ENCODE measurements at places on chromosomes 4 and X. TPM values are rescaled to one million over a fixed set of nuclear protein-coding genes. Genes with fewer than 3 reads are reported as not detected.

P2RY4 gene
- total RNA-seq, result not detected

APLN gene
- 1.3 TPM for total RNA-seq

DNA sequence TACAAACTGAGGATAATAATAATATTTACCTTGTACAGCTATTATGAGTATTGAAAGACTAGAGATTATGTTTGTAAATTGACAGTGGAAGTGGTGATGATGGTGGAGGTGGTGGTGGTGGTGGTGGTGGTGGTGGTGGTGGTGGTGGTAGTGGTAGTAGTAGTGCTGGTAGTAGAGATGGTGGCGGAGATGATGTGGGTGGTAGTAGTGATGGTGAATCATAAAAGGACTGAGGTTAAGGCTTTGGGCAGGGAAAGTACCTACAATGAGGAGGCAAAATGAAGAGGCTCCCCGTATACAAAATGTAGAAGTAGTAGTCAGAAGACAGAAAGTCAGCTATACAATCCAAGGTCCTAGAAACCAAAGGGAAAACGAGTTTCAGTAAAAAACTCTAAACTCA is 214.1 kb downstream of the BCOR start:
- H3K27ac ChIP-seq, result no peak overlapping the region
- DNase-seq, result no peak
- H3K4me1 ChIP-seq, result no peaks in the 10 kb centered on the region
- no peak overlapping the region for H3K4me3 ChIP-seq
- no peaks in the 10 kb centered on the region for H3K27me3 ChIP-seq
- H3K36me3 ChIP-seq, result peaks cover 3% of the 10 kb centered on the region

RADX gene
- 0.31 TPM for total RNA-seq

FRMPD4 gene
- 0.22 TPM for total RNA-seq

DNA sequence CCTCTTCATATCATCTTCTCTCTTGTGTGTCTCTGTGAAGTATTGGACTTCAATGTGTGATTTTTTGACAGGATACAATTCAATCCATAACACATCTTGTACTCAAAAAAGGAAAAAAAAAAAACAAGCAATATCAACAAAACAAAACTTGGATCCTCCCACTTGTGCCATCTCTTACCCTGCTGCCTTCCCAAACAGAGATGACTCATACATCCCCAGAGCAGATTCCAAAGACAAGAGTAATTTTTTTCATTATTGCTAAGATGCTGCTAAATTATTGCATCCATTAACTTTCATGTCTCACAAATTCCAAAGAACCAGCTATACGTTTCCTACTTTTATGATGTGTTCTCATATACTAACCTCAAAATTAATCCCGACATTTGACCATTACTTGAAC is 479.2 kb downstream of the GBA3 start:
- no peaks in the 10 kb centered on the region for H3K27me3 ChIP-seq
- H3K27ac ChIP-seq, result no peak overlapping the region
- no peak overlapping the region for H3K4me3 ChIP-seq
- peaks cover 6% of the 10 kb centered on the region for H3K4me1 ChIP-seq
- no peaks in the 10 kb centered on the region for H3K36me3 ChIP-seq

PCDH18 gene
- total RNA-seq, result 33.3 TPM

CENPE gene
- 8.2 TPM for total RNA-seq

PARM1 gene
- 1.0 TPM for total RNA-seq

GRCh38 chrX:128883650-128884049 is 639.6 kb downstream of the SMARCA1 start:
- no peak overlapping the region for H3K27ac ChIP-seq
- no peaks in the 10 kb centered on the region for H3K4me1 ChIP-seq
- H3K27me3 ChIP-seq, result no peaks in the 10 kb centered on the region
- no peak overlapping the region for H3K4me3 ChIP-seq
- no peak for DNase-seq

CCNG2 gene
- 52.5 TPM for total RNA-seq

DNA sequence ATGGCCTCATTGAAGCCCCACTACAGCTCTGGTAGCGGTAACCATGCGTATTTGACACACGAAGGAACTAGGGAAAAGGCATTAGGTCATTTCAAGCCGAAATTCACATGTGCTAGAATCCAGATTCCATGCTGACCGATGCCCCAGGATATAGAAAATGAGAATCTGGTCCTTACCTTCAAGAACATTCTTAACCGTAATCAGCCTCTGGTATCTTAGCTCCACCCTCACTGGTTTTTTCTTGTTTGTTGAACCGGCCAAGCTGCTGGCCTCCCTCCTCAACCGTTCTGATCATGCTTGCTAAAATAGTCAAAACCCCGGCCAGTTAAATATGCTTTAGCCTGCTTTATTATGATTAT is 876 bp downstream of the HPRT1 start:
- no peaks in the 10 kb centered on the region for H3K27me3 ChIP-seq
- peaks cover 9% of the 10 kb centered on the region for H3K4me1 ChIP-seq
- peak overlapping the region; percentile 80 for H3K4me3 ChIP-seq
- no peaks in the 10 kb centered on the region for H3K36me3 ChIP-seq

DNA sequence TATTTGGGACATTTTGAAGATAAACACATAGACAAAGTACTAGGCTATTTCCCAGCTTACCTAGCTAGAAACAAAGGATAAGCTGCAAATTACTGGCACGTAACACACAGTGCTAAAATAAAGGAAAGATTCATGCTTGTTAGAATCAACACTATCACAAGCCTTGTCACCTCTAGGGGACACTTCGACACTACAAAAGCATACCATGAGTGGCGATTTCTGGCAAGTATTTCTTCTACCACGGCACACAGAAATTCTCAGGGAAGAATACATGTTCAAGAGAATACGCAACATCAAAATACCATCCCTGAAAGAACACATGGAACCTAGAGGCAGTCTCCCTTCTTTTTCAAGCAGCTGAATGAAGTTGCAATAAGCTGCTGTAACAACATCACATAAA is 5.1 kb downstream of the MECP2 start:
- H3K4me1 ChIP-seq, result peaks cover 38% of the 10 kb centered on the region
- no peaks in the 10 kb centered on the region for H3K27me3 ChIP-seq
- H3K4me3 ChIP-seq, result no peak overlapping the region
- H3K36me3 ChIP-seq, result peaks cover 3% of the 10 kb centered on the region

CC2D2A gene
- total RNA-seq, result 31.5 TPM

GRCh38 chr4:76061421-76061820 is 13.1 kb upstream of the ART3 start:
- no peaks in the 10 kb centered on the region for H3K4me1 ChIP-seq
- H3K27me3 ChIP-seq, result peaks cover 31% of the 10 kb centered on the region
- no peak overlapping the region for H3K4me3 ChIP-seq
- no peak overlapping the region for H3K27ac ChIP-seq
- DNase-seq, result no peak
- H3K36me3 ChIP-seq, result no peaks in the 10 kb centered on the region

GRCh38 chr4:85632981-85633380 is 158.0 kb downstream of the ARHGAP24 start:
- no peaks in the 10 kb centered on the region for H3K36me3 ChIP-seq
- no peaks in the 10 kb centered on the region for H3K4me1 ChIP-seq
- no peak overlapping the region for H3K4me3 ChIP-seq

- H3K36me3 ChIP-seq, result no peaks in the 10 kb centered on the region
- H3K4me3 ChIP-seq, result peak overlapping the region; percentile 60
- no peak overlapping the region for H3K27ac ChIP-seq
- H3K27me3 ChIP-seq, result peaks cover 11% of the 10 kb centered on the region
- peaks cover 24% of the 10 kb centered on the region for H3K4me1 ChIP-seq
- no peak for DNase-seq
Observed at GRCh38 chr4:104424475-104424941, 70.2 kb downstream of the CXXC4 start.

- peak overlapping the region; percentile 16 for H3K4me3 ChIP-seq
- no peaks in the 10 kb centered on the region for H3K27me3 ChIP-seq
- peak overlapping the region; percentile 87 for H3K27ac ChIP-seq
- H3K4me1 ChIP-seq, result peaks cover 73% of the 10 kb centered on the region
Observed at GRCh38 chrX:153488231-153488914, 6.4 kb upstream of the BGN start.

DNA sequence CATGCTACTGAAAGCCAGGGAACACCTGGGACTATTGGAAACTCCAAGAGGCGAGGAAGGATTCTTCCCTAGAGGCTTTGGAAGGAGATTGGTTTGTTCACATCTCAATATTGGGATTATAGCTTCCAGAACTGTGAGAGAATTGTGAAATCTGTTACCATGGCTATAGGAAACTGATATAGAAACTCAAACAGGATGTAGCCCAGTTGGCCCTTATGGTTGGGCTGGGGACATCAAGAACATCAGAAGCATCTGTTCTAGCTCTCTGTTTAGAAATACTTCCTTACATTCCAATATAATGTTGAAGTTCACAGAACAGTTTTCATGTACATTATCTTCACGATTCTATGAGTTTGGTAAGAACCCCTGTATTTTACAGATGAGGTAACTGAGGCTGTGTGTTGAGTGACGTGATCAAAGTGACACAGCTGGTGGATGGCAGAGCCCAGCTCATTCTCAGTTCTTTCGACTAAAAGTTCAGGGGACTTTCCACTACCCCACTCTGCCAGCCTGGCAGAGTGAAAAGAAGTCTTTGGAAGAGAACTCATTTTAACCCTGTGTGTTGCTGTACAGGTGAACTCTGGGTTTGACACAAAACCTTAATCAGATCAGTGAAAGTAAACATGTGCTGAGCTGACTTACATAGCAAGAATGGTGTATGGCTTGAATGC is 183.0 kb downstream of the GBA3 start:
- no peaks in the 10 kb centered on the region for H3K36me3 ChIP-seq
- DNase-seq, result no peak
- H3K27me3 ChIP-seq, result no peaks in the 10 kb centered on the region
- no peak overlapping the region for H3K4me3 ChIP-seq
- no peak overlapping the region for H3K27ac ChIP-seq

DNA sequence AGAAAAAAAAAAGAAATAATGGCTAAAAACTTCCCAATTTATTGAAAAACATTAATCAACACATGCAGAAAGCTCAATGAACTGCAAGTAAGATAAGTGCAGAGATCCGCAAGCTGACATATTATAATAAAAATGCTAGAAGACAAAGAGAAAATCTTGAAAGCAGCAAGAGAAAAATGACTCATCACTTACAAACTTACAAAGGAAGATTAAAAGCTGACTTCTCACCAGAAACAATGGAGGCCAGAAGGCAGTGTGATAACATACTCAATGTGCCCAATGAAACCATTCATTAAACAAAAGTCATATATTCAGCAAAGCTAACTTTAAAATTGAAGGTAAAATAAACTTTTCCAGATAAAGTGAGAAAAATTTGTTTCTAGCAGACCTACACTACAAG is 7.3 kb upstream of the BRWD3 start:
- no peak overlapping the region for H3K27ac ChIP-seq
- DNase-seq, result no peak
- no peaks in the 10 kb centered on the region for H3K4me1 ChIP-seq
- no peak overlapping the region for H3K4me3 ChIP-seq
- no peaks in the 10 kb centered on the region for H3K27me3 ChIP-seq
- H3K36me3 ChIP-seq, result no peaks in the 10 kb centered on the region

DNA sequence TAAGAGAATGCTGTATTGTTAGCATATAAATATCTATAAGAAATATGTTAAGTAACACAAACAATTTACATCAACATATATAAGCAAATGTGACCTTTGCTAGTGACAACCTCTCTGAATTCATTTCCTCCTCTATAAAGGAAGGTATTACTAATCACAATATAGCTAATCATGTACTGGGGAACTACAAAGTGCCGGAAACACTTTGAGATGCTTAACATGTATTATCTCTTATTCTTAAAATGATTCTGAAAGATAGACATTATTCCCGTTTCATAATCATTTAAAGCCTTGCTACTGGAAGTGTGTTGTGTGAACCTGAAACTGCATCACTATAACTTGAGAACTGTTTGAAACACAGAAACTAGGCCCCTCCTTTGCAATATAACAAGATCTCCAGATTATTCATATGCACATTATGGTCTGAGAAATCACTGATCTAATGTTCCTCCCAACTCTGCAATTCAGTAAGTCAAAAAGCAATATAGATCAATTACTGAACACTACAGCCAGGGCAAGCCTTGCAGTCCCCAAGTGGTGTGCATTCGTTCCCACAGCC is 54.0 kb downstream of the KLHL8 start:
- no peak overlapping the region for H3K27ac ChIP-seq
- no peaks in the 10 kb centered on the region for H3K4me1 ChIP-seq
- H3K4me3 ChIP-seq, result no peak overlapping the region
- H3K27me3 ChIP-seq, result no peaks in the 10 kb centered on the region
- DNase-seq, result no peak

DNA sequence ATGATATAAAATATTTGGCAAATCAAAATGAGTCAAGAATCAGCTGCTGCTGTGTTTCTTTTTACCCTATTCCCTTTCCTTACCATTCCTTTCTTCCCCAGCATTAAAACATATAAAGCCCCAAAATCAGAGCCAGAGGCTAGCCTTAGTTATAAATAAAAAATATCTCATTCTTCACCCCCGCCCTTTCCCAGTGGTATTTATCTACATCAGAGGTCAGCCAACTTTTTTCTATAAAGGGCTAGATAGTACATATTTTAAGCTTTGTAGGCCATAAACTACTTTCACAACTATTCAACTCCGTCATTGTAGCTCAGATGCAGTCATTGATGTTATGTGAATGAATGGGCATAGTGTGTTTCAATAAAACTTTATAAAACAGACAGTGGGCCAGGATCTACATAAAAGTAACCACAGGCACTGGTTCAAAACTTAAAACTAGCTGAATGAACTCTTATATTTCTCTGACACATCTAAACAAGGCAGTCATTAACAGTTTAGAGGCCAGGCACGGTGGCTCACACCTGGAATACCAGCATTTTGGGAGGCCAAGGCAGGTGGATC is 30.5 kb upstream of the TCEANC start:
- H3K27ac ChIP-seq, result no peak overlapping the region
- no peak for DNase-seq
- peaks cover 4% of the 10 kb centered on the region for H3K4me1 ChIP-seq
- no peaks in the 10 kb centered on the region for H3K36me3 ChIP-seq

DNA sequence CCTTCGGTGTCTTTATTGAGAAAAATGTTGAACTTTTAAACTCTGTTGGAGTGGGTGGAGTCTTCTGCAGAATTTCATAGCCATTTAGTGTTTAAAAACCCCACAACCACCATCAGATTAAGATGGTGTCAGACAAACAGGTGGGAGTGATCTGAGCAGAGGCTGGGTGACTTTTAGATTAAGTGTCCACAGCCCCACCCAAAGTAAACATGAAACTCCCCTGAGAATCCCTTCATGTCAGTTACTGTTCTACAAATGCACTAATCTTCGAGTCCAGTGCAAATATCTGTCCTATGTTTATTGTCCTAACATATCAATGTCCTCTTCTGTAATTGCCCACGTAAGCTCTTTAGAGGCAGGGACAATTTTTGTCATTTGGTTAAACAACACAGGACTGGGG is 175.6 kb upstream of the RBPJ start:
- peaks cover 38% of the 10 kb centered on the region for H3K4me1 ChIP-seq
- H3K36me3 ChIP-seq, result peaks cover 2% of the 10 kb centered on the region
- no peak overlapping the region for H3K4me3 ChIP-seq
- H3K27me3 ChIP-seq, result peaks cover 5% of the 10 kb centered on the region
- no peak for DNase-seq
- H3K27ac ChIP-seq, result no peak overlapping the region

IGBP1 gene
- 32.9 TPM for total RNA-seq

DNA sequence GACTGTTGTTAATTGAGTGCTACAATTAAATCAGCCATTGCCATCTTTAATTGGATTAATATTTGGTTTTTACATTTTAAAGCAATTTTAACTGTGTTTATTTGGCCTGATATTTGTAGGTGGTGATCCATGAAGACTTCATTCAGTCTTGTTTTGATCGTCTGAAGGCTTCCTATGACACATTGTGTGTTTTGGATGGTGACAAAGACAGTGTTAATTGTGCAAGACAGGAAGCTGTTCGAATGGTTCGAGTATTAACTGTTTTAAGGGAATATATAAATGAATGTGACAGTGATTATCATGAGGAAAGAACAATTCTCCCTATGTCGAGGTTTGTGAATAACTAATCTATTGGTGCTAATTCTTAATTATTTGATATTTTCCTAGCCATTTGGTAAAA is 82.6 kb downstream of the USP9X start:
- DNase-seq, result no peak
- peaks cover 9% of the 10 kb centered on the region for H3K36me3 ChIP-seq
- no peak overlapping the region for H3K27ac ChIP-seq
- no peaks in the 10 kb centered on the region for H3K27me3 ChIP-seq

Measured in chondrocyte (in vitro differentiated cells).